ENCODE measurements at places on chromosomes 5 and 9. TPM values are rescaled to one million over a fixed set of nuclear protein-coding genes. Genes with fewer than 3 reads are reported as not detected.
A peak's percentile ranks its signal among the peaks of the same experiment; 100 is the strongest.

LIX1 gene
- total RNA-seq = not detected

PTPA gene
- total RNA-seq = 174 TPM

SPINK4 gene
- not detected for total RNA-seq

CFAP77 gene
- total RNA-seq = not detected

FAM153A gene
- total RNA-seq = not detected

DNA sequence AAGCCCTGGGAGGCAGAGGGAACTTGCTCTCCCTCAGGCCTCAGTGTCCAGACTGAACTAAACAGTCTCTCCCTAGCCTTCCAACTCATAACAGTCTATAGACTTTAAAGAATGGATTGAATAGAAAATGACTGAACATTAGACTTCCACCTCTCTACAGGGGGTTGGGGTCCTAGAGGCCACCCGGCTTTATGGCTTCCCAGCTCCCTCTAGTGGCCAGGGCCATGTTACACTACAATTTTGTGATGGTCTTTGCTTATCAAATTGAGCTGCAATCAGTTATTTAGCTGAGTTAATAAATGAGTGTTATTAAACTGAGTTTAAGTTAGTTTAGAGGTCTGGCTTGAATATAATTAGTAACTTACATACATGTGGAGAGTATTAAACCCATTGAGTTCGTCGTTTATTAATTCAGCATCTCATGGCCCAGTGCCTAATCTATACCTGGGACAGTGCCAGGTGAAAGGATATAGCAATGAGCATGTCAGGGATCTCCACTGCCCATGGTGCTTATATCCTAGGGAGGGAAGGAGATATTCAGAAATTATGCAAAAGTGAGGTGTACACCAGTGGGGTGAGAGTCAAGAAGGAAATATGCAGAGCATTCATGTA lies 105.2 kb downstream of the SH3TC2 start:
- DNase-seq = peak; percentile 54

DNA sequence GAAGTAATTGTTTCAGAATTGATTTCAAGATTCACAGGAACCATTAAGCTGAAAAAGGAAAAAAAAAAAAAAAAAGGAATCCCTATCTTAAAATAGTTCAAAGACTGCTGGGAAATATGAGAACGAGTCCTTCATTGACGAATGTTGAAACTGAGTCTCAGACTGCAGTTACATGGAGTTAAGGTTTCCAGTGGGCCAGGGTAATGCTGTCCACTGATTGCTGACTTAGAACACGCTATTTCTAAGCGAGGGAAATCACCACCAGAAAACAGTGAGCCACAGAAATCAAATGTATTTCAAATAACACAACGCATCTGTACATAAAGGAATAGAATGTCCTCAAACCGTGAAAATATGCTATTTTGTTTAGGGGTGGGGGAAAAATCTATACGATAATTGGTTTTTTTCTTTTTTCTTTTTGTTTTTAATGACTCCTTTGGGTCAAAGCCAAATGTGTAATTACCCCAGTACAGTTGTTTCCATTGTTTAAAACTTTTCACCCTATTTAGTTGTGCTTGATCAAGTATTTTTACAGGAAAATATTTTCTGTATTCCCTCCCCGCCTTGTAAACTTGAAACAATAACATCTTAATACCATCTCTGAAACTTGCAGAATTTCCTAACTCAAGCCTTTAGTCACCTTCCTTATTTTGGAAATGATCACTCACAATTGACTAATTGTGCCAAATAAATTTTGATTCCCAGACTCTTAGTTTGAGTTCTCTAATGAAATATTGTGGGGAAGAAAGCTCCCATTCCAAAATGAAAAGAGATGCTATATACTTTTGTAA lies 208.3 kb downstream of the MCTP1 start:
- DNase-seq = no peak

- DNase-seq = no peak
Measured at GRCh38 chr9:108274971-108275370, 580.8 kb downstream of the ACTL7B start.

GRCh38 chr5:1107167-1108022 lies 4.5 kb downstream of the SLC12A7 start:
- DNase-seq = no peak

GRCh38 chr9:138114501-138115245 lies 237.1 kb downstream of the CACNA1B start:
- DNase-seq = no peak

DNA sequence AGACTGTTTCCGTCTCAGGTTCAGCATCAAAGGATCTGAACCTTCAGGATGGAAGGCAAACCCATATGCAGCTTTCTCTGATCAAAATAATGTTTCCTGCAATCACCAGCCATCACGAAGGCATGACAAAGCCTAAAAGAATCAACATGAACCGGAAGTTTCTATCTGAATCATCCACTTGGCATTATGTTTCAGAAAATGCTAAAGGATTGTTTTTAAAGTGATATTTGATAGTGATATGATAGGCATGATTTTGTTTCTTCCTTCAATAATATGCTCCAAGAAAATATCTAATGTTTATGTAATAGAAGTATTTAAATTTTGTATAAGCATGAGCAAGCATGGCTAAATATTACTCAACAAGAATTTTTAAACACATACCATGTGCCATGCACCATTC lies 219.6 kb downstream of the PLK2 start:
- peak; percentile 78 for DNase-seq

GRCh38 chr9:83959061-83959460 lies 21.0 kb downstream of the HNRNPK start:
- DNase-seq = peak; percentile 86

- no peak for DNase-seq
Measured at GRCh38 chr9:98324801-98325200, 69.4 kb upstream of the TBC1D2 start.

All from A172 (cell line).